ENCODE measurements at places on chromosomes 16 and 17. TPM values are rescaled to one million over a fixed set of nuclear protein-coding genes. Genes with fewer than 3 reads are reported as not detected.

Gene PCGF2
- total RNA-seq, result 3.1 TPM

Gene KRT16
- total RNA-seq, result 0.37 TPM

Gene DNAI2
- not detected for total RNA-seq

Gene NAGS
- total RNA-seq, result 0.71 TPM

Gene OR3A2
- 0.57 TPM for total RNA-seq

Gene PRRT2
- total RNA-seq, result 1.3 TPM

Gene NECAB2
- total RNA-seq, result 0.14 TPM

Gene KCNJ18
- total RNA-seq, result not detected

Gene DBNDD1
- total RNA-seq, result 0.65 TPM

Gene TMEM97
- total RNA-seq, result 31.3 TPM

Gene KCNJ12
- 2.3 TPM for total RNA-seq

Gene XYLT1
- 11.6 TPM for total RNA-seq

Gene CACNG3
- total RNA-seq, result not detected

Gene TMEM132E
- total RNA-seq, result 0.09 TPM

Gene PRSS33
- not detected for total RNA-seq

Gene DPEP1
- 0.65 TPM for total RNA-seq

Gene SCNN1G
- not detected for total RNA-seq

Gene SP6
- under 0.01 TPM for total RNA-seq

Gene CNTNAP4
- total RNA-seq, result 0.14 TPM

Gene GNG13
- not detected for total RNA-seq

Gene HES7
- total RNA-seq, result not detected

Gene COQ7
- 21.1 TPM for total RNA-seq

Gene KRTAP4-2
- not detected for total RNA-seq

Gene ZFPM1
- 1.6 TPM for total RNA-seq

Gene CES3
- total RNA-seq, result 0.14 TPM

Gene EVPL
- total RNA-seq, result under 0.01 TPM

Gene ITGB3
- total RNA-seq, result 15.6 TPM

Gene C16orf89
- total RNA-seq, result 3.3 TPM

Gene GPRC5C
- 10.7 TPM for total RNA-seq

Gene ZG16
- total RNA-seq, result not detected

Gene ABCC12
- total RNA-seq, result not detected

Gene CIBAR2
- not detected for total RNA-seq

Gene KRT36
- total RNA-seq, result not detected

Gene TPSAB1
- total RNA-seq, result not detected

Gene PRR29
- total RNA-seq, result 0.28 TPM

Gene ODAD4
- 0.74 TPM for total RNA-seq

Gene TRAF4
- 24.2 TPM for total RNA-seq

Gene DHX58
- total RNA-seq, result 9.8 TPM

Data from smooth muscle cell of bladder (primary cell).